ENCODE measurements at places on chromosomes 6 and 20. TPM values are rescaled to one million over a fixed set of nuclear protein-coding genes. Genes with fewer than 3 reads are reported as not detected.

DNA sequence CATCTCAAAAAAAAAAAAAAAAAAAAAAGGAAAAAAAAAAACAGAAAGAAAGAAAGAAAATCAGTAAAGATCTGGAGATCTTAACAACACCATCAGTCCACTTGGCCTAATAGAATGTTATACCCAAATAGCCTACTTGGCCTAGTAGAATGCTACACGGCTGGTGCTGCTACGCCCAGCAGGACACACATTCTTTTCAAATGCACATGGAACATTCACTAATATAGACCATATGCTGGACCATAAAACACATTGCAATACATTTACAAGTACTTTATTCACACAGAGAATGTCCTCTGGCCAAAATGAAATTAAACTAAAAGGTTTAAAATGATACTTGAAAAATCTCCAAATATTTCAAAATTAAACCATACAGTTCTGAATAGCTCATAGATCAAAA lies 80.0 kb upstream of the TNFAIP3 start:
- DNase-seq = no peak

GRCh38 chr6:24079076-24079475 lies 46.9 kb upstream of the NRSN1 start:
- DNase-seq = no peak

Gene ADGRB3
- 2.3 TPM for total RNA-seq

GRCh38 chr6:146851837-146852236 lies 253.1 kb downstream of the ADGB start:
- no peak for DNase-seq

Gene FABP7
- not detected for total RNA-seq

Gene PAQR8
- total RNA-seq = 6.8 TPM

Gene ADGRG6
- total RNA-seq = 35.7 TPM

Gene MUC22
- not detected for total RNA-seq

- DNase-seq = peak; percentile 85
Observed at GRCh38 chr6:33633462-33634158, 12.5 kb downstream of the ITPR3 start.

DNA sequence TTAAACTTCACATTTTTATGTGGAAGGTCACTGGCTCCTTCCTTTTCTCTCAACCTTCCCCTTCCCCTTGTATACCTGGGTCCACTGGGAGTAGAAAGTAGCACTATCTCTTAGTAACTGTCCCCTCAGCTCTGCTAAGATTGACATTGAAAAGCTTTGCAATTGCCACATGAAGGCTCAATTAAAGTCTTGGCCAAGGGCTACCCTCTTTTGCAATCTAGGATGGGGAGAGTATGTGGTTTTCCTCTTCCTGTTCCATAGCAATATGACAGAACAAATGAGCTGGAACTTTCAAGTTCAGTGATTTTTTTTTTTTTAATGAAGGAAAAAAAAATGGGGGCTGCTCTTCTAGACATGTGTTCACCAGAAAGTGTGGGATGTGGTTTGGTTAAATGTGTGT lies 37.1 kb downstream of the PROKR2 start:
- DNase-seq = no peak

DNA sequence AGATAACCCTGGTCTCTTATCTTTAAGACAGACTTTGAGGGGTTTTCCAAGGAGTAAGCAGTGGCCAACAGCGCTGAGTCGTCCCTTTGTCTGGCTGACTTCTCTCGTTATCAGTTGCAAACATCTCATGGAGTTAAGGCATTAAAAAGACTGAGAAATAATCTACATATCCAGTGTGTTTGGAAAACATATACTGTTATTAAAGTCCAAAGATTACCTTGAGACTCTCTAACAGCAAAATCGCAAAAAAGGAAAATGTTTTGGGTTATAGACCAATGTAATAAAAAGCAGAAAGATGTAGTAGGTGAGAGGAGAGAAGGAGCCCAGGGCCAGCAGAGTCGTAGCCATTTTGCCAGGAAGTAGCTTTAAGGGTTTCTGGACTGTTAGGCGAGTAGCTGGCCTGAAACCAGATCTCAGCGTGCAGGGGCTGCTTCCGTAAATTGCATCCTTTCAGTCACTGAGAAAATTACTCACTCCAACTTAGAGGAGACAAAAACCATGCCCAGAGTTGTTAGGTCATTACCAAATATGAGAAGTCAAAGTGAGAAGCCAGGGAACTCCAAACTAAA lies 24.6 kb downstream of the MYLK4 start:
- no peak for DNase-seq

- DNase-seq = no peak
Observed at GRCh38 chr6:110285306-110286060, 72.7 kb downstream of the METTL24 start.

- peak; percentile 72 for DNase-seq
Observed at GRCh38 chr6:37244430-37245310, 12.9 kb upstream of the TBC1D22B start.

DNA sequence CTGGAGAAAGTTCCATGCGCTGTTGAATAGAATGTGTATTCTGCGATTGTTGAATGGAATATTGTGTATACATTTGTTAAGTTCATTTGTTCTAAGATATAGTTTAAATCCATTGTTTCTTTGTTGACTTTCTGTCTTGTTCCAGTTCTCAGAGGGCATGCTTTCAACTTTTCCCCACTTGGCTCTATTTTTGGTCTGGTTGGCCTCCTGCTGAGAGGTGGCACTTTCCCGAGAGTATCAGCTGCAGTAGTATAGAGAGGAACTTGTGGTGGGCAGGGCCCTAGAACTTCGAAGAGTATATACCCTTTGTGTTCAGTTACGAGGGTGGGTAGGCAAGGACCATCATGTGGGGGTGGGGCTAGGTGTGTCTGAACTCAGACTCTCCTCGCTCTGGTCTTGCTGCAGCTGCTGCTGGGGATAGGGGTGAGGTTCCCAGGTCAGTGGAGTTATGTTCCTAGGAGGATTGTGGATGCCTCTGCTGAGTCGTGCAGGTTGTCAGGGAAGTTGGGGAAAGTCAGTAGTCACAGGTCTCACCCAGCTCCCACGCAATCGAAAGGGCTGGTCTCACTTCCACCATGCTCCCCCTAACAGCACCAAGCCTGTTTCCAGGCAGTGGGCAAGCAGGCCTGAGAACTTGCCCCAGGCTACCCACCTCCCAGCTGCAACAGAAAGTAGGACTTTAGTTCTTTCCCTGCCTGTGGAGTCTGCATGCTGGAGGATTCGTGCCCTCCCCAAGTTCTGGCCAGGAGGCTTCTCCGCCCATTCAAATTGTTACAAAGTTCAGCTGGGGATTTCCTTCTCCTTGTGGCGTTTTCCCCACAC lies 118.9 kb upstream of the SSTR4 start:
- DNase-seq = no peak

GRCh38 chr20:651713-652614 lies 1.0 kb downstream of the SRXN1 start:
- DNase-seq = no peak

DNA sequence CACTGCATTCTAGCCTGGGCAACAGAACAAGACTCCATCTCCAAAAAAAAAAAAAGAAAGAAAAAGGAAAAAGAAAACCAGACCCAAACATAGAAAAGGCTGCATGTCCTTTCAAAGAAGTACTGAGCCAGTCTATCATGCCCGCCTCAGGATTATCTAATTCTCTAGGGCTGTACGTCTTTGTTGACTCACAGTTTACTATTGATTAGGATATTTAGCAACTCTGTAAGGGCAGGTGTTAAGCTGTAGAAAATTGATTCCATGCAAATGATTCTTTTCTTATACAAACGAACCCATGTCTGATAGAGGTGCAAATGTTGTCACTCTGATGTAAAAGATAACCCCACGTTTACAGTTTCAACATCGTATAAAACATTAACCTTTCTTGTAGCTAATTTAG lies 209.0 kb downstream of the TTLL2 start:
- no peak for DNase-seq

DNA sequence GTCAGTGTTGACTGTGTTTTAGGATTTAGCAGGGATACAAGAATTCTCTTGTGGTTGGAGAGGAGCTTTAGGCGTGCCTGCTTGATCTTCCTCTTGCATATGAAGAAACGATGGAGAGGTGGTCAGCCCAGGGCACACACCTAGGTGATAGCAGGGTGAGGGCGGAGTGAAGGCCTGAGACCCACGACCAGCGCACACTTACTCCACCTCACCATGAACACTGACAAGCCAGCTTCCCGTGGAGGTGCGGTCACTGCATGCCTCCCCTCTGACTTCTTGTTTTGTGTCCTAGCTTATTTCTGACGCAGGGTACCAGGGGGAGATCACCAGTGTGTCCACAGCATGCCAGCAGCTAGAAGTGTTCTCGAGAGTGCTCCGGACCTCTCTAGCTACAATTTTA lies 8.1 kb downstream of the NELFCD start:
- DNase-seq = no peak

DNA sequence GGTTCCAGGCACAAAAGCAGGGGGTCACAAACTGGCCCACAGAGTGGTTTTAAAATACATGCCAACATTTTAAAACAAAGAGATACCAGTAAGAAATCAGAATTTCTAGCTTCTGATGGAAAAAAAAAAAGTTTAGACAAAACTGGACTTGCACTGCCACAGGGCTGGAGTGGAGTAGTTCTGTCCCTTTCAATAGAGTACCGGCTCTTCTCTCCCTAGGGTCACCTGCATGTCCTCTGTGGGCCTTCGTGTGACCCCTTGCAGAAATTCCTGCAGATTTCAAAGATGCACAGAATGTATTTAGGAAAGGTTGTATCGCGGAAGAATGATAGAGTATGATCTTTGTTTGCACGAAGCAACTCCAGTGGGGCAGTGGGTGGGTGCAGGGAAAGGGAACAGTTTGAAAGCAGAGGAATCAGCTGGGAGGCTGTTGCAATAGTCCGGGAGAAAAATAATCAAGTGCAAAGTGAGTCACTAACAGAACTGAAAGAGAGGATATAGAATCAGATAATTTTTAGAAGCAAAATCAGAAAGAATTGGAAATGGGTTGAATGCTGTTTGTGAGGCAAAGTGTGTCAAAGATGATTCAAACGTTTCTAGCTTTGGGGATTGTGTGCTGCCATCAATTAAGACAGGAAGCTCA lies 97.3 kb upstream of the STXBP5 start:
- DNase-seq = no peak

DNA sequence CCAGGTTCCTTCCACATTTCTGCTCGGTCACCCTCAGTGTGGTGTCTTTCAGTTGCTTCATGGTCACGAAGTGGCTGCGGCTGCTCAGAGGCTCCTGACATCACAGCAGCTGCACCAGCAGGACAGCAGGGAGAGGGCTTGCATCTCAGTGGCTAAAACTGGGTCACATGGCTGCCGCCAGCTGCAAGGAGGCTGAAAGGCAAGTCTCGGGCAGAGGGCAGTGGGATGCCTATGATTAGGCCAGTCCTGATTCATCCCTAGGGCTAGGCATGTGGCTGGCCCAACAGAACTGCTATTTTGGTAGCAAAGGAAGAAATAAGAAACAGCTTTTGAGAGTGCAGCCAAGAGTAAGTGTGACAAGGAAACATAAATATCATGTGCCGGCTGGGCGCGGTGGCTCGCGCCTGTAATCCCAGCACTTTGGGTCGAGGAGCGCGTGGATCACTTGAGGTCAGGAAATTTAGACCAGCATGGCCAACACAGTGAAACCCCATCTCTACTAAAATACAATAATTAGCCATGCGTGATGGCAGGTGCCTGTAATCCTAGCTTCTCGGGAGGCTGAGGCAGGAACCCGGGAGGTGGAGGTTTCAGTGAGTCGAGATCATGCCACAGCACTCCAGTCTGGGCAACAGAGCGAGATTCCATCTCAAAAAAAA lies 46.6 kb downstream of the RBM38 start:
- DNase-seq = no peak

- no peak for DNase-seq
Observed at GRCh38 chr20:16709017-16709416, 20.8 kb upstream of the SNRPB2 start.

Gene TAF4
- 17.6 TPM for total RNA-seq

Gene COL21A1
- total RNA-seq = 9.4 TPM

Gene SEMG1
- not detected for total RNA-seq

DNA sequence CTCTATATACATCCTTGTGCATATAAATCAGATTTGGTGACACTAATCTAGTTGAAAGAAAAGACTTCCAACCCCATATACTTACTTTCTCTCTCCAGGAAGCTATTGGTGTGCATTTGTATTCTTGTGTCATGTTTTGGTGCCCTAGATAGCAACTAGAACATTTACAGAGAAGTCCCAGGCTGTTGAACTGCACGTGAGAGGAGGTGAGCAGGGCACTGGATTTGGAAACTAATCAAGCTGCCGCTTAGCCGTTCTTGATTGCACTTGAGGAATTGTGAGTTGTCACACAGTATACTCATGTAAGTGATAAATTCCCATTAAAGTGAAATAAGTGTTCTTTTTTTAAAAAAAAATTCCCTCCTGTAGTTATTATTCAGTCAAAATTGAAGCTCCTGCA lies 7.6 kb downstream of the WRNIP1 start:
- DNase-seq = no peak

DNA sequence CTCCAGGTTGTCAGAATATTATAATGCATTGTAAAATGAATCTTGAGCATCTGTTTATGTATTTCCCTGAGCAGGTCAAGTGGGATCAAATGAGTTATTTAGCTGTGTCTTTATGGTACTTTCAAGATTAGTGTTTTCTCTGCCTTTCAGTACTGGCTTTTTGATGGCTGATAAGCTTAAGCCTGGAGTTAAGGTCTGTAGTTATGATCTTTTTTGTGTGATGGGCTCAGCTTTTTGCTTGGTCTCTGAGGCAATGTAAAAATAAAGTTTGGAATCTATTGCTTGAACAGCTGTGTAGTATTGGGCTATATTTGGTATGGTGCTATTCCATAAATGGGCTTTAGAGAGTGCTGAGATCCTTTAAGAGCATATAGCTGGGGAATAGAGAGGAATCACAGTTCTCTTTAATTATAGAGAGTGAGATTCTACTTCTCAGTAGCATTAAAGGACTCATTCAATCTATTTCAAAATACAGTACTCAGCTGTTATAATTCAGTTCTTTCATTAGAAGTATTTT lies 40.7 kb downstream of the ZNF451 start:
- no peak for DNase-seq

- no peak for DNase-seq
Observed at GRCh38 chr6:25050356-25050755, 114.6 kb upstream of the RIPOR2 start.

DNA sequence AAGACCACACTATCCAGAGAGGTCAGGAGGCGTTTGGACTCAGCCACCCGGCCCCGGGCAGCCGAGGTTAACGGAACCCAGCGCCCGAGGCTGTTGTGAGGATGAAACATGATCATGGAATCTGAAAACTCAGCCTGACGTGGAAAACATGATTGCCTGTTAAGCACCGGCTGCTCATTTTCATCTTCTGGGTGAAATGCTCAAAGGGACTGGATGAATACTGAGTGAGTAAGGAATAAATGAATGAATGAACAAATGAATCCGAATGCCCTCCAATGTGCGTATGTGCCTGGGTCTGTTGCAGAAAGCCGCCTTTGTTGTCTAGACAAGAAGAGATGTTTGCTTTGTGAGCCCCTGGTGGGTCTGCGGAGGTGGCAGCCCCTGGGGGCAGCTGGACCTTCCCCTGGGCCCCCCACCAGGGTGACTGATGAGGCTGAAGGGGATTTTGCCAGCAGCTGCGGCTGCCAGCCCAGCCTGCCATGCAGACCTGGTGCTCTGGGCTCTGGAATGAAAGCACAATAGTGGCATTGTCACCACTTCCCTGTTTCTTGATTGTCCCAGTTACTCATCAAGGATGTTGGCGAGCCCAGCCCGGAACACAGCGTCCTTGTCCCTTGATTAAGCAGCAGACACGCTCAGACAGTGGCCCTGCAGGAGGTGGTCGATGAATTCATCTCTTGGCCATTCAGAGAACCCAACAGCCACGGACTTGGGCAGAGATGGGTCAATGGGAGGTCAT lies 211.1 kb downstream of the ANKRD60 start:
- no peak for DNase-seq

Gene DEFB124
- not detected for total RNA-seq

- DNase-seq = no peak
Observed at GRCh38 chr6:139757784-139758183, 383.3 kb upstream of the CITED2 start.

GRCh38 chr6:44537306-44538049 lies 150.0 kb downstream of the CDC5L start:
- no peak for DNase-seq

Data from lower lobe of right lung (tissue), 2 donors.